Thoracic aorta (tissue), 2 donors: ENCODE measurements at places on chromosomes 3 and 15. TPM values are rescaled to one million over a fixed set of nuclear protein-coding genes. Genes with fewer than 3 reads are reported as not detected.

FETUB gene
- not detected for total RNA-seq

ANKUB1 gene
- total RNA-seq, result 0.81 TPM

BCL6 gene
- total RNA-seq, result 169 TPM

EPHB3 gene
- total RNA-seq, result 5.0 TPM

ZNF502 gene
- 4.5 TPM for total RNA-seq

TRIM42 gene
- not detected for total RNA-seq

CPLX3 gene
- total RNA-seq, result not detected
